PC-9 (cell line): ENCODE measurements at places on chromosomes 2 and 18.

DNA sequence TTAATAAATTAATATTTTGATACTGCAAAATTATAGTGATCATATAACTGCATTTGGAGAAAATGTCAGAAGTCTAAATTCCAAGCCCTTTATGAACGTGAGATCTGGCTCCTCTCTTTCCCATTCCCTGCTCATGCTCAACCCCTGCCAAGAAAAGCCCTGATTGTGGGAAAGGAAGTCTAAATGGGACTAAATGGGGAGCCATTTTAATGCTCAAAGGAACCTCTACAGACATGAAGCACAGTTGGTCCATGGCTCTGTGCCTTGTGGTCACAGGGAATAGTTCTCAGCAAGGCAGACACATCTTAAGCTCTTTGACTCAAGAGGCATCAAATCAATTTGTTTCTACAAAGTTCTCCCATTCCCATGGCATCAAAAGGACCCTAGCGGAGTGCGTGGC lies 29.3 kb upstream of the INSIG2 start:
- DNase-seq: no peak

DNA sequence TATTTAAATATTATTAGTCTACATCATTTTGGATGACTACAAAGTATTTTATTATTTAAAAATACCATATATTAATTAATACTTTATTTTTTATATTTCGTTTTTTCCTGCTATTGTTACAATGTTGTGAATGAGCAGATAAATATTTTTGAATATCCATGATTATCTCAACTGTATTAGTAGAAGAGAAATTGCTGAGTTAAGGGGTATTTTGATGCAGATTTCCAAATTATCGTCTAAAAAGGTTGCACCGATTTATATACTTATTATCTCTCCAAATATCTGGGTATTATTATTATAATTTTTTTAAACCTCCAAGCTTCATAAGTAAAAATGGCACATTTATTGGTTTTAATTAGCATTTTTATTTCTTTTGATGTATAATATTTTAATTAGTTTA lies 8.9 kb upstream of the IL1RL1 start:
- DNase-seq: no peak

- no peak for DNase-seq
These were observed 37.8 kb upstream of the FAM110C start for GRCh38 chr2:84121-84520.

GRCh38 chr2:217335341-217335966 lies 475.6 kb upstream of the TNP1 start:
- DNase-seq: peak; percentile 73

GRCh38 chr18:59968583-59968982 lies 68.8 kb downstream of the PMAIP1 start:
- DNase-seq: no peak

DNA sequence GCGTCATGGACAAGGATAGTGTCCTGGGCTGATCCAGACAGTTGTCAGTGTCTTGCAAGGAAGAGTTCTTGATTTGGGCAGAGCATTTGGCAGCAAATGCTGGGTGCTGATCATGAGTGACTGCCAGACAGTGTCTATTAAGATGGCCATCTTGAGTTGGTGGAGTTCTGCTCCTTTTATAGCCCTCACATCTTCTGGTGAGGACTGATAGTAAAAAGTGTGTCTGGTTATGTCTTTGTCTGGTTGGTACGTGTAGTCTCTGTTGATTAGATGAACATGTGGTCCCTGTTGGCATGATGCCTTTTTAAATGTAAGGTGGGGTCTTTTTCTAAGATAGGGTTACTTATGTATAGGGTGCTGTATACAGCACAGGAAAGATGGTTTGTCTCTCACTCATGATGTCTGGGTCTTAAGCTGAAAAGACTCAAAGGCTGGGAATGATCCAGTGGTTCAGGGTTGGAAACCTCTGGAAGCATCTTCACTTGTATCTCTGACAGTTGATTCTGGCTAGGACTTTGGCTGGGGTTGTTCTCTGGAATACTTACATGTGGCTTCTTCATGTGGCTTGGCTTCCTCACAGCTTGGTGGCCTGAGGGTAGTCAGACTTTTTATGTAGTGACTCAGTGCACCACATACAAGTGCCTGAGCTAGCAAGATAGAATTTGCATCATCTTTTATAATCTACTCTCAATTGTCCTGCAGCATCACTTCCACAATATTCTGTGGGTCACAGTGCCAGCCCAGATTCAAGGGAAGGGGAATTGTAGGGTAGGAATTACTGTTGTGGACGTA lies 11.8 kb downstream of the MTX2 start:
- no peak for DNase-seq

GRCh38 chr2:177796654-177797415 lies 275.7 kb downstream of the PDE11A start:
- DNase-seq: no peak

- no peak for DNase-seq
These were observed 104.8 kb upstream of the WDR75 start for GRCh38 chr2:189336276-189336975.

GRCh38 chr2:60118061-60118460 lies 435.4 kb downstream of the BCL11A start:
- DNase-seq: no peak

DNA sequence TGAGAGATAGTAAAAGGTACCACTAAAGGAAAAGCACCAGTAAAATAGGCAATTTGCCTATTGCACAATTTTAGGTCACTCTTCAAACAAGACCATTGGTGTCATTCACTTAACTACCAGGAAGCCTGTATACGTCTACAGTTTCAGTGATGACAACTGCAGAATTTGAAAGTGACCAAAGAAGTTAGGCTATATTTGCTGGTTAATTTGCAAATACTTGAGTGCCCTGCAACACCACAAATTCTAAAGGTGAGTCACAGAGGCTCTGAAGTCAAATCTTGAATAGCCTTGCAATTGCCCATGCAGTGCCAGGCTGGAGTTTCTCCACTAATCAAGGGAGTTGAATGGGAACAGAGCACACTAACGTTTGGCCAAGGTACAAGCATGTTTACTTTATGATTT lies 128.7 kb upstream of the CCDC68 start:
- DNase-seq: peak; percentile 18

DNA sequence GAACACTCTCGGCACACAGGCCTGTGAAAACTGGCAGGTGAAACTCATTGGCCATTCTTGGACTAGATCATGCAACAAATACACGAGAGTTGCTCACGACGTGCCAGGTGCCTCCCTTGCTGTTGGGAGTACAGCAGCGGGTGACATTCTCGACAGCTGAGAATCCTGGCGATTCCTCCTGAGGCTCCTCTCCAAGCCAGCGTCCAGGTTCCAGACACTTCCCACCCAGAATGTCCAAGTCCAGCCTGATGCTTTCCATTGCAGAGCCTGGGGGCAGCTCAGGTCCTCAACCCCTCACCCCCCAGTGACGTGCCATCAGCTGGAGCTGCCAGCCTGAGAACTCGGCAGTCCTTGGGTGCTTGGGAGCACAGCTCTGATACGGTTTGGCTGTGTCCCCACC lies 124.2 kb downstream of the PXDN start:
- no peak for DNase-seq

- DNase-seq: peak; percentile 66
These were observed 1.6 kb downstream of the MTCL1 start for GRCh38 chr18:8706791-8707555.

DNA sequence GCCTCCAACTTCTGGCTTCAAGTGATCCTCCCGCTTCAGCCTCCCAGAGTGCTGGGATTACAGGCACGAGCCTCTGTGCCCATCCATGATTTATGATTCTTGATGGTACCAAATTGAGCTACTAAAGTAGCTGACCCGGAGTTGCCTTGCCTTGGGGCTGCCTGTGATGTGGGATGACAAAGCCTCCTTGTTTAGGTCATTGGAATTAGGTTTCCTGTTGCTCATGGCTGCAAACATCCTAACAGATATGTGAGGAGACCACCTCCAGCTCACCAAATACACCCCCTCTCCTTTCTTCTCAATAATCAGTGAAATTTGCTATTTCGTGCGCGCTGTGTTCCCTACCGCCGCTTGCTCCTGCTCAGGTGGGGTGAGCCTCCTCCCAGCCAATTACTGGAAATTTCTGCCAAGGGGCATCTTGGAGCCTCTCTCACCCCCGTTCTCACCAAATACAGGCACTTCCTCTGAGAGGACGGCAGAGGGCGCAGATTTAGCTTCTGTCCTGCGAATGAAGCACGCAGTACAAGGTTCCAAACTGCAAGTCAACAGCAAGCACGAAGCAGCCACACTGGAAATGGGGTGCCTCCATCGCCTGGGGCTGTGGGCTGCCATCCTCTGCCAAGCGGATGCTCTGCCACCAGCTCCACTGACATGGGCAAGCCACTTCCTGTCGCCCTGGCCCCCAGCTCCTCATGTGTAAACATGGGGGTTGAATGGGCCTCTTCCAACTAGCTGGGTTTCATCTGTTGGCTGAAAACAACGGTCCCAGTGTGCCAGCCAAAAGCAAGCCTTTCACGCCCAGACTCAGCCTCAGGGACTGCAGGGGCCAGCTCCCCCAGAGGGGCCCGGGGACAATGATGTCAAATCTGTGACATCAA lies 71.7 kb downstream of the NCAPH start:
- peak; percentile 71 for DNase-seq

- DNase-seq: no peak
These were observed 13.1 kb downstream of the PPP3R1 start for GRCh38 chr2:68238955-68239822.

GRCh38 chr2:99786636-99787390 lies 297.0 kb upstream of the REV1 start:
- no peak for DNase-seq

- DNase-seq: no peak
These were observed 21.9 kb downstream of the CHMP3 start for GRCh38 chr2:86541334-86541733.

DNA sequence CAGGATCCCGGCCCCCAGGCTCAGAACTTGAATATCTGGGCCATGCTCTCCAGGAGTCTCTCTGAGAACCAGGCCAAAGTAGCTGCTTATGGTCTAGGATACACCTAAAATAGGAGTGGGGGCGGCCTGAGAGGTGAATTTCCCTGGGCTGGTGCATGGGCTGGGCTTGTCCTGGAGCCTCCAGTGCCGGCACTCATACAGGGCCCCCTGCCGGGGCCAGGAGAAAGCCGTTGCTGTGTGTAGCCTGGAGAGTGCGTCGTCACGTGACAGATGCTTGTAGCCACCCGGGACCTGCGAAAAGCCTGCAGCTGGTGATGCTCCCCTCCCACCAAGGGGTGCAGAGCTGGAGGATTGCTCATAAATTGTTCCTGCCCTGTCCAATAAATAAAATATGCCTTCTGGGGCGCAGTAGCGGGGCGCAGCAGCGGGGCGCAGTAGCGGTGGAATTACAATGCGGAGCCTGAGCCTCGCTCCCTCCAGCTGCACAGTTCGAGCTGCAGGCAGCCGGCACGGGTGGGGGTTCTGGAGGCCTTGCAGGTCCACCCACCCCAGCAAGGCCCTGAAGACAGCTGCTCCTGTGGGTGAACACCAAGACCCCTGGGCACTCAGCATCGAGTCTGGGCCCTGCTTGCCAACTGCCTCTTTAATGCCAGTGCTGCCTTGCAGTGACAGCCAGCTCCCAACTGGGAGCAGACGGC lies 289.9 kb downstream of the NDUFA10 start:
- DNase-seq: no peak

DNA sequence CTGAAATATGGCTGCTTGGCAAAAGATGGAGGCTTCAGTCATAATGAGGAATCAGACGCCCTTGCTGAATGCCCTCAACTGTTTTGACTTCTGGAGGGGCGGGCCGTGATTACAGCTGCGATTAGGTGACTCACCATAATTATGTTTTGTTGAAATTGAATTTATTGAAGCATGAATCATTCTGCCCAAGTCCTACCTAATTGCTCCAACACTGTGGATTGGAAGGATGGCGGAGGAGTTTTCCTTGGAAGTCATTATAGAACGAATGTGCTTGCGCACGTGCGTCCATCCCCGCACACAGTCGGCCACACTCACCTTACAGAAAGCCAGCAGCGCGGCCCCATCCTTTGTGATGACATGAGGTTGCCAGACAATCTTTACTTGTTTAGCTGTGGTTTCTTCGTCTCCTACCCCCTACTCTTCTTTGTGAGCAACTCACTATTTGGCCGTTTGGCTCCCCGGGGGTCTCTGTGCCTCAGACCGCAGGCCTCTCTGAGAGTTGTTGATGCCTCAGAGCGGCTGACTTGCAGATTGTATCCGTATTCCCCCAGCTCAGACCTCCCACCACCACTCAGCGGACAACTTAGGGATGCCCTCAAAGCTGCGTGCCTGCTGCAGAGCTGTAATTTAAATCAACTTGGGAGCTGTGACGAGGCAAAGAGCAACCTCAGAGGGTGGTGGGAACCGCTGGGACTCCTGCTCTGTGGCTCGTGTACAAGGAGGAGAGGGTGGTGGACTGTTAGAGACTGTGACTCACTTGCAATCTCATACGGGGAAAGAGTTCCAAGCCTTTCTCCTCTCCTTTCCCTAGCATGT lies 513.4 kb downstream of the TNS1 start:
- peak; percentile 5 for DNase-seq

DNA sequence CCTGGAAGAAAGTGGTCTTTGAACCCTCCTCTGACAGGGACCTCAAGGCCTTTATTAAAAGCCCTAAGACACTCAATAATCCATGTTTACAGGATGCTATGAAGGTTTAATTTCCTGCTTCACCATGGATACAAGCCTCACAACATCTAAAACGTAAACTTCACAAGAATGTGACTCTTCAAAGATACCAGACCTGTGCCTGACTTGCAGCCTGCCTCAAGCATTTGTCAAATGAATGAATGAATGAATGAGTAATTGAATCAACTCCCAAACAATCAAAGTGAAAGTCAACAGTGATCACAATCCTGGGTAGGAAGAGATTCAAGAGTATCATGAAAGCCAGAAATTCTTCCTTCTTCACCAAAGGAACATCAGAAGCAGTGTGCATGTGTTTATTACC lies 30.4 kb downstream of the KLF7 start:
- DNase-seq: no peak

DNA sequence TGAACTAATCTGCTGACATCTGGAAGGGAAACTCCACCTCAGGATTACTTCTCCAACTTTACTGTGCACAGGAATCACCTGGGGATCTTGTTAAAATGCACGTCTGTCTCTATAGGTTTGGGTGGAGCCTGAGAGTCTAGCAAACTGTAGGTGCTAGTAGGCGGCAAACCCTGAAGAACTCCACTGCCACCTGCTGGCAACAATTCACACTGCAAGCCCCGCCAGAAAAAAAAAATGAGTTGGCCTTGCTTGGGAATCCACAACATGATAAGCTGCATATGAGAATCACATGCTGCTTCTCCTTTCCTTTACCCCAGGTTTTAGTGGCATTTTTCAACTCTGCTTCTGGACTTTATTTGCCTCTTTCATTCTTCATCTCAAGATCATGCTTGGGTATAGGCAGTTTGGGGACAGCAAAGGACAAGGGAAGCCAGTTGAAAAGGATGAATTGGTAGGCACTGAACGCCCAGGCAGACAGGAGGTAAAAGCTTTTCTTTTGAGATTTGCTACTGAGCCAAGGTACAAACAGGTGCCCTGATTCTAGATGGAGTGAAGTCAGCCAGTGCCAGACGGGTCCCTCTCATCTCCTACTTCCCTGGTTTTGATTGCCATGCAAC lies 88.8 kb downstream of the VIT start:
- peak; percentile 80 for DNase-seq

- DNase-seq: no peak
These were observed 208.6 kb upstream of the HAAO start for GRCh38 chr2:43001055-43001378.
